ENCODE measurements at places on chromosomes 6 and 20.

- DNase-seq: no peak
Measured at GRCh38 chr20:38434301-38434741, 807 bp downstream of the SNHG17 start.

DNA sequence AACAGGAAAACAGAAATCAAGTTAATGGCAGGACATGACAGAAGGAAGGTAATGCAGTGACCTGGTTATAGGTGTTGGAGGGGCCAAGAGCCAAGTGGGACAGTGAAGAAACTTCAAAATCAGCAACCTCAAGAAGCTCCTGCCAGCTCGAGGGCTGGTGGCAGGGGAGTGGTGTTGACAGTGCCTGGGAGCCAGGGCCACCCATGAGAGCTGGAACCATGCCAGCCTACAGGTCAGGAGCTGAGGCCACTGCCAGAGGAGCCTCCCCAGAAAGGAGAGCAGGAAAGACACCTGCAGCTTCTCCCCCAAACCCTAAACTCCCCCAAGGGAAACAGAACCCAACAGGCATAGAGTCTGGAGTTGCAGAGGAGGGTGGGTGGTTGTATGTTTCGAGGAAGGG is 262.1 kb downstream of the LRFN2 start:
- DNase-seq: no peak

GRCh38 chr20:56715309-56715708 is 86.2 kb downstream of the TFAP2C start:
- no peak for DNase-seq

DNA sequence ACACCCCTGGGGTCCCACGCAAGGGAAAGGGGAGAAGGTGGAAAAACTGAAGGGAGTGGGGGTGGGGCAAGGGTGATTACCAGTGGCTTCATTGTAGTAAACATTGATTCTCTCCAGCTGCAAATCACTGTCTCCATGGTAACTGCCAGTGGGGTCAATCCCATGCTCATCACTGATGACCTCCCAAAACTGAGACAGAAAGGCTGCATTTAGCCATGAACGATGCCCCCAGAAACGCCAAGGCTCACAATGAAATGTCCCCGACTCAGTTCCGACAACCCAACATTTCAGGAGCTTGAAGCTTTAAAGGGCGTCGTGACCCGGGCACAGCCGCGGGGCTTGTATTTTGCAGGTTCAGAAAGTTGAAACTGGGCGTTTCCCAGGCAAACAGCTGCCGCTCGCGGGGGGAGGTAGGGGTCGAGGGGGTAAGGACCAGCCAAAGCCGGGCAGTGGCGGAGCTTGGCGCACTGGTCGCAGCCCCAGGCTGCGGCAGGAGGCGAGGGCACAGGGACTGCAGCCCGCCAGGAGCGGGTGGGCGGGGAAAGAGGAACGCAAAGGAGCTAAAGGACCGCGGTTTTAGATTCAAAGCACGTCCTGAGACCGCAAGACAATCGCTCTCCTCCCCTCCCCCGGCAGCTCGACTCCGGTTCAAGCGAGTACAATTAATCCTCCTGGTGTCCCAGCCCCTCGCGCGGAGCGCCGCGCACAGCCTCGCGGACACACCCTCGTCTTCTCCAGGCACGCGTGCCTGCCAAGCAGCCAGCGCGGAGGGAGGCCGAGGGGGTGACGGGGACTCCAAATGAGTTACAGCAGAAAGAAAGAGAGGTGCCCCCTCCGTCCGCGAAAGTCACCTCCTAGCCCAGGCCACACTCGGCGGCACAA is 731 bp downstream of the TUBB2B start:
- DNase-seq: no peak

DNA sequence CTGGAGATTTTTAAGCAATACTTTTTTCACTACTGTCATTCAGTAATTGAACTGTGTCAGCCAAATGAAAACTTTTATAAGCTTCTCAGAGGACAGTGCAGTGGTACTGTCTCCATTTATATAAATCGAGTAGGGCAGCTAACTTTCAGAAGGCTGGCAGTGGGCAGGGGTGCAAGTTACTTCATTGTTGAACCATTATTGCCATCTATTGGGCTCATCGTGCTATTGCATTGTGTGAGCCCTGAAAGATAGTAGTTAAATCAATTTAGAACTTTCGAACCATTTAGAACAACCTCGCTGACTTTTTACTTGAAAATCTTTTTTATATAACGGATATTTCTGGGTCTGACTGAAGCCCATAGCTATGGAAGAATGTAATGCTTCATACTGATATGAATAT is 347.8 kb upstream of the PLCB4 start:
- peak; percentile 5 for DNase-seq

- no peak for DNase-seq
Measured at GRCh38 chr6:22921828-22922227, 352.5 kb downstream of the HDGFL1 start.

DNA sequence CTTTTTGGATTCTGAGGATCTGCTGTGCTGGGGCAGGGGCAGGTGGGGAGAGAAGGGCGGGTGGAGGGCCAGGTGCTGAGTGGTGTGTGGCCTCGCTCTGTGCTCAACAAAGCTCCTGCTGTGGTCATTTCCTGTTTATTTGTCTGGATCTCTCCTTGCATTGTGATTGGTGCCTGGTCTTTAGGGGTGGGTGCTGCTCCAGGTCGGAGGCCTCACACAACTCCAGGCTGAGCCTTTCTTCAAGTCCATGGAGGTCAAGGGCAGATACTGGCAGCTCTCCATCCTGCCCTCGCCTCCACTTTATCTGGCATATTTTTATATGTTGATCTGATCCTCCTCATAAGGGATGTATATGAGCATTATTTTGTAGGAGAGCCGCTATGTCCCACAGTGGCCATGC is 36.2 kb downstream of the HLA-F start:
- DNase-seq: no peak

DNA sequence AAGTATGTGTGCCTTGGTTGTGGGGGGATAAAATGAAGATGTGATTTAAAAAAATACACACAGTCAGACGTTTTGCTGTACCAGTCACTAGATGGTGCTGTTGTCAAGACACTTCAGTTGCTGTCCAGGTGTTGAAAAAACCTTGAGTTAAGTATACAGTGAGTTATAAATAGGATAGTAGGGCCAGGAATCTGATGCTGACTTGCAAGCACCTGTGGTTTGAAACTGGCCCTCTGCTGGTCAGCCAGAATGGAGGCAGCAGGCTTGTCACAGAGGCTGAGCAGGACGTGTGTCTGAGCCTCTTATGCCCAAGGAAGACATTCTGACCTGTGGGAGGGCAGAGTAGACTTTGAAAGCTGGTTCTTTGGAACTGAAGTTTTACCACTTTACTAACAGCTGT is 27.8 kb downstream of the RNF8 start:
- DNase-seq: peak; percentile 18

DNA sequence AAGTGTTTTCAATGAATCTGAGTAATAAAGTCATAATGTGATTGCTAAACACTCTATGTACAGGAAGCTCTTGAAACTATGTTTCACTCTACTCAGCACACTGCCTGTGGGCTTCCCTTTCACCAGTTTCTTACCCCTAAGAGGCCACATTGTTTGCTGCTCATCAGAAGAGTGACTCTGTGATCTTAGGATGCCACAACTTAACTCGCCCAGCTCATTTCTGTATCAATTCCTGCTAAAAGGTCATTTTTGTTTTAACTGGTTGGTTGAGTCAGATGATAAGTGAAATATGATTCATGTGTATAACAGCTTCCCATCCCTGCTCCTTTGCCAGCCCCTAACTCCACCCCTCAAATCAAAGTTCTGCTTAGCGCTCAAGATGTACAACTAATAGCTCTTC is 9.8 kb upstream of the NDUFAF4 start:
- no peak for DNase-seq

DNA sequence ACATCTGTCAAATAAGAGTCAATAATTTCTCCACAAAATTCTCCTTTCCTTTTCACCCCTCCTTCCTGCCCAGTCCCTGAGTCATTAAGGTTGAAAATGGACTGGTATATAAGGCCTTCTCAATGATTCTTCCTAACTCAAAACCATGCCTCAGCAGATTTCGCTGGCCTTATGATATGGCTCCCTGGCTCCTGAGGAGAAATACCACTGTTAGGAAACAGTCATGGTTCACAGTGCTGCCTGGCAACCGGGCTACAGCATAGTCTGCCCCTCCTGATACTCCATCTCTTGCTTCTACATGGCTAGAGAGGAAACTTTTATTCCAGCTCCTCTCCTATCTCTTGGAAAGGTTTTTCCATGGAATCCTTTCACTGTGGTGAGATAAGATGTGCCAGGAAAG is 4.7 kb downstream of the UBE2J1 start:
- DNase-seq: peak; percentile 44

- DNase-seq: no peak
Measured at GRCh38 chr6:132872923-132873322, 58.6 kb downstream of the RPS12 start.

- DNase-seq: no peak
Measured at GRCh38 chr6:15549371-15549770, 113.5 kb downstream of the DTNBP1 start.

DNA sequence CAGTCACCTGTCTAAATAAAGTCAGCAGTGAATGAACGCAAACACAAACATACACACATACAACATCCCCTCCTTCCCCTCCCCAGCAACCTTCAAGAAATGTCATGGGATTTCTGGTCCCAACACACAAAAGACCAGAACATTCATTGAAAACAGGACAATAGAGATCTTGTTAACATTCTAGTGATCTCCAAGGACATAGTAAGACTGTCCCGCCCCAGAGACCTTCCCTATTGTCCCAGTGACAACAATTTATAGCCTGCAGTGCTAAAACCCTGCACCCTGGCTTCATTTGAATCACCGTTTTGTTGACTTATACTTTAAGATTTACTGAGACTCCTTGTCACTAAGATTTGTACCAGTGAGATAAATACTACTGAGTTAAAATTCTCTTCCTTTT is 143.9 kb upstream of the NOX3 start:
- no peak for DNase-seq

DNA sequence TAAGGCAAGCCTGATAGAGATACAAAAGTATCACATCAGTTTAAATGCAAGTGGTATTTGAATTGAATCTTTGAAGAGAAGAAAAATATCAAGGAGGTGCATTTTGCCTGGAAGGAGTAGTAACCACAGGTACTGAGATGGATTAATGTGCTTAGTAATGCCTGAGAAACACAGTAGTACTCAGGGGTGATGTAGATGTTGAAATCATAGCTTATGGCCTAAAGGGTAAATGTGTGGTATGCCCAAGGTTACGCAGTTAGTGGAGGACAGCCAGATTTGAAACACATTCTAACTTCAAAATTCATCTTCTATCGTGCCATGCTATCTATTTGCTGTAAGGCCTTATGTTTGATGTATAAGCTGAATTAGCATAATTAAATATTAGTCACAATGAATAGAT is 55.9 kb downstream of the STXBP5 start:
- DNase-seq: no peak

DNA sequence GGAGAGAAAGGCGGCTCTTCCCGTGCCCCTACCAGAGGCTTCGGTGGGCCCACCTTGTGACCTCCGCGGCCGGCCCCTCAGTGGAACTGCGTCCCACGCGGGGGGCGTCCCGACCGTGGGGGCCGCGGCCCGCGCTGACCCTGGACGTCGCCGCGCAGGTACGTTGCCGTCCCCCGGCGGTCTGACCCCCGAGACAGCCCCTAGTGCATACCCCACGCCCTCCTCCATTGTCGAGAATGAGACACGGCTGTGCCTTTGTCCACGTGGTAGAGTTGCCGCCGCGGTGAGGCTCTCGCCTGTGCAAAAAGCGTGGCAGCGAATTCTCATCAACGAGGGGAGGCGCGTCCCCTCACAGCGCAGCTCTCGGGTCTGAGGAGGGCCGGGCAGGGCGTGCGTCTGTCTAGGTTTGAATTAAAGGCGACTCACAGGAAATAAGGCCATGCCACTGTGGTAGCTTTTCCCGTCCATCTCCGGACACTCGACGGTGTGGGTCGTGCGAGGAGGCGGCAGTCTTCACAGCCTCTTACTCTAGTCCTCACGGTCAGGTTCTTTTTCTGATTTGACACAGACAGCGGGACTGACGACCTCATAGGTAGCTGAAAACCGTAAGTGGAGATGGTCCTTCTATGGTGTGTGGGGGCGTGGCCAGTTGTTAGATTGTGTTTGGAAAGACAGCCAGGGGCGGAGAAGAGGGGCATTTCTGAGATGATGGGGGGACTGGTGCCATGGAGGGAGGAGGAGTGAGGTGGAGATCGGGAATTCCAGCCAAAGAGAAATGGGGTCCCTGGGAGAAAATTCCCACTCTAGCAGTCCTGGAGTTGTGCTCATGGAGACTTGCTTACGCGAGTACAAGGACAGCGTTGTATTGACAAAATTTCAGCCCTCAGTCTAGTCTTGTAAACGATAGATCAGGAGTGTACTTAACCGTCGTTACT is 580 bp downstream of the NXT1 start:
- peak; percentile 43 for DNase-seq

- no peak for DNase-seq
Measured at GRCh38 chr6:16148498-16148897, 19.6 kb downstream of the MYLIP start.

All from hepatic stellate cell (primary cell).